ENCODE measurements at places on chromosomes 5 and 9.

DNA sequence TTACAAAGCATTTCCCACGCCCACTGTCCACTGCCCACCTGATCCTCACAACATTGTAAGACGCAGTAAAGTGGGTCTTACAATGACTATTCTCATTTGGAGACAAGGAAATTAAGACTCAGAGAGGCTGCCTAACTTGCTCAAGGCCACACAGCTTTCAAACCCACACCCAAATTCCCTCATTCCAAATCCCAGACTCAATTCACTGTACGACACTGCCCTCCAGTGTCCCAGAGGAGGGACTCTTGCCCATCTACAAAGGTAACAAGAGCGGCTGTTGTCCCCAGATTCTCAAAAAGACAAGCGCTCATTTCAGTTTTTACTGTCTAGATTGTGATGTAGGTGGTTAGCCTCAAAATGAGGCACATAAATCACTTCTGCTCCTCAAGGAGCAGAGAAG is 184.6 kb downstream of the ACTL7B start:
- DNase-seq = peak; percentile 55

- DNase-seq = no peak
These were observed 71.3 kb upstream of the RAPGEF6 start for GRCh38 chr5:131706281-131706680.

GRCh38 chr5:139459451-139459934 is 3.0 kb downstream of the ECSCR start:
- peak; percentile 64 for DNase-seq

DNA sequence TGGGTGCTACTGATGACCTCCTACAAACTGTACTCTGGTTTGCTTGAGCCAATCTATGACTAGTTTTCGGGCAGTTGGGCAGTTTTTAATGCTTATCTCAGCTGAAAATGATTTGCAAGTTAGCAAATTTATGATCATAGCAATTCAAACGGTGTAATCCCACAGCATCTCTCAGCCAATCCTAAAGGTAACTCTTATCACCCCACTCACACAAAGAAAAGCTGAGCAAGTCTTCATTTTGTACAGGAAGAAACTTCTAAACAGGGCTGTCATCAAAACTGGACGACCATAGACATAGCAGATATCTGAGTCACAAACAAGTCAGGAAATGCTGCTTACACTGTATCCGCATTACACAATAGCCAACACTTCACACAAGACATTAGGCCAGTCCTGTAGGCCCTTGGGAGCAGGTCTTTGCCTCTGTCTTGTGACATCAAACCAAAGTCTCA is 2.6 kb upstream of the ENC1 start:
- no peak for DNase-seq

- DNase-seq = no peak
These were observed 27.2 kb downstream of the PTPDC1 start for GRCh38 chr9:94111446-94111845.

DNA sequence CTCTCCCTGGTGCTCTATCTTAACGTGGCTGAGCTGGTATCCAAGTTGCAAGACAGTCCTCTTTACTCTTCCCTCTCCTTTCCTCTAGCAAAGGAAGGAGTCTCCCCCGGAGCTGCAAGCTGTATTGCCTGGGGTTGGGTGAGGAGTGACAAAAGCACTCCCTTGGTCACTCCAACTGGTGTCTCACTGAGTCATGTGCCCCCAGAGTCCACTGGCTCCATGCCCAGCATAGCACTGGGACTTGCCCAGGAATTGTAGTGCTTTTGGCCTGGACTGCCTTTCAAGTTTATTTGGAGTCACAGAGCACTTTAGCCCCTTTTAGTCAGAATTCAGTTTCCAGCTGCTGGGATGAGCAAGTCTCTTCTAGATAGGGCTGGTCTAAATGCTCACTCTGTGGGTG is 82.6 kb upstream of the FST start:
- no peak for DNase-seq

- no peak for DNase-seq
These were observed 35.9 kb upstream of the GRPEL2 start for GRCh38 chr5:149309354-149309753.

DNA sequence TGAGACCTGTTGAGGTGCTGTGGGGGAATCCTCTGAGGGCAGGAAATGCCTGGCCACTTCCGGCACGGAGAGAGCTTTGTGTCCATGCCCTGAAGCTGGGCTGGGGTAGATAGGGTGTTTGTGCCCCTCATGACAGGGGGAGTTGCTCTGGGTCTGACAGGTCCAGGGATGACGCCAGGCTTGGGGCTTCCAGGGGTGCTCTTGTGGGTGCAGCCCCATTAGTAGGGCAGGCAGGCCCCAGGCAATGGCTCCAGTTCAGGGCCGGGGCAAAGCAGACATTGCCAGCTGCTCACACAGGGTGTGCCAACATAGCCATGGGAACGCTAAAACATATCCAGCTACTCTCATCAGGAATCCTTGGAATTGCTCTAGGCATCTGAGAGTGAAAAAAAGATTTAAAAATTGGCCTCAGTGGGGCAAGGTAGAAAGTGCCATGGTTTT is 21.1 kb downstream of the PITX1 start:
- no peak for DNase-seq

DNA sequence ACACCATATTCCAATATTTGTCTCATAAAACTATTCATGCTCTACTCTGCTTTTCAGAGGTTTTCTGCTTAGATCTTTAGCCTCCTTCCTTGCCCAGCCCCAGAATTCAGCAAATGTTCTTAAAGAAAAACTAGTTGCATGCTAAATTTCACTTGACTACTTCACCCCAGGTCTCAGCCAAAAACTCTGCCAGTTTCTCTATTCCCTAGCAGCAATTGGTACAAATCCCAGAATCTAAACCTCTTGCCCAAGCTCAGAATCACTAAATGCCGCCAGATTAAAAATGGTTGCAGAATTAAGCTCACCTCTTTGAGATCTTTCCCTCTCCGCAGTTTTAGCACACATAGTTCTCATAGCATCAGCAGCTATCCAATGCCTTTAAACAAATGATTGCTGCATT is 331.2 kb upstream of the SMARCA2 start:
- no peak for DNase-seq

DNA sequence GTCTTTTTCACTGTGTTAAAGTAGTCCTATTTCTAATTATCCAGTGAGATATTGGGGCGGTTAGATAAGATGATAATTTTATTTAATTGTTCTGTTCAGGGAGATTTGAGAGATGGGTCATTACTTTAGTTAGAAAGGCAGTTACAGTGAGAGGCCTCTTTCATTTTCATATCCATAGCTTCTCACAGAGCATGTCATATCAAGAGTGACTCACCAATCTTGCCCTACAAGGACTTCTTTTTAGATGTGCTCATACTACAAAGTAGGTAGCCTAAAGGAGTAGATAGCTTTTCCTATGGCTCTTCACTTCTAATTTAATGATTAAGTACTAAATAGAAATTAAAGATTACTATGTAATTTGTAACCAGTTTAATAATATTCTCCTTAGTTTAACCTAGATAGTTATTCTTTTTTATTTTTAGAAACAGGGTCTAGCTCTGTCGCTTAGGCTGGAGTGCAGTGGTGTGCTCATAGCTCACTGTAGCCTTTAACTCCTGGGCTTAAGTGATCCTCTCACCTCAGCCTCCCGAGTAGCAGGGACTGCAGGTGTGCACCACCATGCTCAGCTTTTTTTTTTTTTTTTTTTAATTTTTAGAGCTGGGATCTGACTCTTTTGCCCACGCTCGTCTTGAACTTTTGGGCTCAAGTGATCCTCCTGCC is 71.0 kb downstream of the FER start:
- no peak for DNase-seq

DNA sequence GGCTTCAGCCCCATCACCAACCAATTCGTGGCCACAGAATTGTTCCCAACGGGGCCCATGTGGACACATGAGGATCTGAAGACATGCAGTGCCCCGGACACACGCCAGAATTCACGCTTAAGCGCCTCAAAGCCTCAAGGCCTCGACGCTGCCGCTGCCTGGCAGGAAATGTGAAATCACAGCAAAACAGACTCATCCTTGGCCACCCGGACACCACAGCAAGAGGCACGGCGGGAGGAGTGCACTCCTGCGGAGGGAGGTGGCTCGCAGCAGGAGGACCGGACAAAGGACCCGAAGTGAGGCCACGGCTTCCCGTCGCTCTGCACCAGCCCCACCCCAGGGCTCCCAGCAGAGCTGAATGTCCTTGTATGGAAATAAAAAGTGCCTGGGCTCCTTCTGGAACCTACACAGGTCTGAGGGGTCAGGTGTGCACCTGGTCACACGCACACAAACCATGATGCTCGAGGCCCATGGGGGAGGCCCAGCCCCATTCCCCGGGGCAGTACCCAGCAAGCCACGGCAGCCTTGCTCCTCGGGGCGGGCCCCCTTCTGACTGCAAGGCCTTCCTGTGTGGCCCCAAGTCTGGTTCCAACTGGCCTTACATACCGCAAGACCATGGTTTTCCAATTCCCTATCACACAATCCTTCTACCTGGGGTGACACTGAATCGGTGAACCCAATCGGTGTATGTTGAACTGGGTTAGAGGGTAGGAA is 10.0 kb downstream of the SEC16A start:
- DNase-seq = no peak

DNA sequence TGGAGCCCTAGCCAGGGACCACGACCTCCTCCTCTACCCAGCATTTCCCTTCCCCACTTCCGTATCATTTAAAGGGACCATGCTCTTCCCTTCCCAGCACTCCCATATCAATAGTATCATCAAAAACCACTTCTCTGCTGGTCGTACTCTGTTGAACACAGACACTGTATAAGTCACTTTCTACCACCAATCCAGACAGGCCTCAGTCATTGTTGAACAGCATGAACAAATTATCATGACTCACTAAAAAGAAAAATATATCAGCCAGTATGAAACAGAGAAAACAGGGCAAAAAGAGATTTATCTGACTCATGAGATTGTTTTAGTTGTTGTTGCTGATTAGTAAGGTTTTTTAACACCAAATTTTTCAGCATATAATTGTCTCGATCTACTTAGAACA is 89.8 kb downstream of the CDKN2A start:
- DNase-seq = no peak

- DNase-seq = no peak
These were observed 48.4 kb upstream of the ISOC1 start for GRCh38 chr5:129046151-129046550.

DNA sequence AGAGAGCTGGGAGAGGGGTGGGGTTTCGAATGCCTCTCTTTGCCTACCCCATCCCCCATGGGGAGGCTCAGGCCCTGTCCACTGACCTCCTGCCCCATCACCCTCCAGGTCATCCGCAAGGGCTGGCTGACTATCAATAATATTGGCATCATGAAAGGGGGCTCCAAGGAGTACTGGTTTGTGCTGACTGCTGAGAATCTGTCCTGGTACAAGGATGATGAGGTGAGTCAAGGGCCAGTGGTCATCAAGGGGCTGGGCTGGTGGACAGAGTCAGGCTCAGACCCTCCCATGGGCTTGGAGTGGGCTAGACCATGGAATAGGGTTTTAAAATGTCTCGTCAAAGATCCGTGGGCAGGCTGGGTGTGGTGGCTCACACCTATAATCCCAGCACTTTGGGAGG is 33.7 kb downstream of the GOLGA2 start:
- DNase-seq = no peak

DNA sequence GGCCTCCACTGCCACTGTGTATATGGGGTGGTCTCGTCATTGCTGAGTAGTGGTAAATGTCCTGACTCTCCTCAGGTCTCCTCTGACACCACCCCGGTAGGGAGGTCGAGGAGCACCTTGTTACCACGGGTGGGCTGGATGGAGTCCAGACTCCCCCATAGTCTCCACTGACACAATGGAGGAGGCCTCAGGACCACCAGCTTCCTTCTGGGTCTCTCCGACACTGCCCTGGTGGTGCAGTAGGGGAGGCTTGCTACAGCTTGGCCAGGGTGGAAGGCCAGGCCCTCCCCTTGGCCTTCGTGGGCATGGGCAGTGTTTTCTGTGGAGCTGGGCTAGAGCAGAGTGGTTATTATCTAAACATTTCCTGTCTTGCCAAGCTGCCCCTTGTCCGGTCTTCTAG is 15.4 kb upstream of the SH3PXD2B start:
- no peak for DNase-seq

- DNase-seq = no peak
These were observed 288.3 kb downstream of the SLF1 start for GRCh38 chr5:94906750-94907149.

GRCh38 chr9:35766997-35767396 is 12.9 kb upstream of the MSMP start:
- no peak for DNase-seq

DNA sequence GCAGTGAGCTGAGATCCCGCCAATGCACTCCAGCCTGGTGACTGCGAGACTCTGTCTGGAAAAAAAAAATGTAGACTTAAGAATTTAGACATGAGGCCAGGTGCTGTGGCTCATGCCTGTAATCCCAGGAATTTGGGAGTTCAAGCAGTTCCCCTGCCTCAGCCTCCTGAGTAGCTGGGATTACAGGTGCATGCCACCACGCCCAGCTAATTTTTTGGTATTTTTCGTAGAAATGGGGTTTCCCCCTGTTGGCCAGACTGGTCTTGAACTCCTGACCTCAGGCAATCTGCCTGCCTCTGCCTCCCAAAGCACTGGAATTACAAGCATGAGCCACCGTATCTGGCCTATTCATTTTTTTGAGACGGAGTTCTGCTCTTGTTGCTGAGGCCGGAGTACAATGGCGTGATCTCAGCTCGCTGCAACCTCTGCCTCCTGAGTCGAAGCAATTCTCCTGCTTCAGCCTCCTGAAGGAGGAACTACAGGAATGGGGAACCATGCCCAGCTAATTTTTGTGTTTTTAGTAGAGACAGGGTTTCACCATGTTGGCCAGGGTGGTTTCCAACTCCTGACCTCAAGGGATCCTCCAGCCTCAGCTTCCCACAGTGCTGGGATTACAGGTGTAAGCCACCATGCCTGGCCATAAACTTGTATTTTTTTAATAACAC is 14.0 kb downstream of the DDX46 start:
- no peak for DNase-seq

- DNase-seq = peak; percentile 69
These were observed 52.5 kb downstream of the AOPEP start for GRCh38 chr9:94779031-94779430.

- DNase-seq = peak; percentile 90
These were observed 360.2 kb upstream of the GRIA1 start for GRCh38 chr5:153130296-153130695.

- no peak for DNase-seq
These were observed 298.0 kb downstream of the DOCK8 start for GRCh38 chr9:512555-513272.

DNA sequence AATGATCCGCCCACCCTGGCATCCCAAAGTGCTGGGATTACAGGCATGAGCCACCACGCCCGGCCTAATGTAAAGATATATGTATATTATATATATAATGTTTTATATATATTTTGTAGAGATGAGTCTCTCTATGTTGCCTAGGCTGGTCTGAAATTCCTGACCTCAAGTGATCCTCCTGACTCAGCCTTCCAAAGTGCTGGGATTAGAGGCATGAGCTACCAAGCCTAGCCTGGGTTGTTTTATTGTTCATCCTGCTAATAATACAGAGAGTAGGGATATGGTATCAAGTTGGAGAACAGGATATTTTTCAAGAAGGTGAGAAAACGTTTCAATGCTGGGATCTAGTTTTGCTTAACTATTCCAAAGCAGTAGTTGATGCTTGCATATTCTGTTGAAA is 2.9 kb downstream of the SEC24A start:
- no peak for DNase-seq
